ENCODE measurements at places on chromosomes 7 and 10. TPM values are rescaled to one million over a fixed set of nuclear protein-coding genes. Genes with fewer than 3 reads are reported as not detected.
A peak's percentile ranks its signal among the peaks of the same experiment; 100 is the strongest.

PHYHIPL gene
- 2.1 TPM for total RNA-seq

FAM25C gene
- total RNA-seq, result not detected

SORBS1 gene
- total RNA-seq, result 35.9 TPM

CCDC3 gene
- total RNA-seq, result 5.2 TPM

UNC5B gene
- total RNA-seq, result 31.2 TPM

RADIL gene
- 9.8 TPM for total RNA-seq

DNA sequence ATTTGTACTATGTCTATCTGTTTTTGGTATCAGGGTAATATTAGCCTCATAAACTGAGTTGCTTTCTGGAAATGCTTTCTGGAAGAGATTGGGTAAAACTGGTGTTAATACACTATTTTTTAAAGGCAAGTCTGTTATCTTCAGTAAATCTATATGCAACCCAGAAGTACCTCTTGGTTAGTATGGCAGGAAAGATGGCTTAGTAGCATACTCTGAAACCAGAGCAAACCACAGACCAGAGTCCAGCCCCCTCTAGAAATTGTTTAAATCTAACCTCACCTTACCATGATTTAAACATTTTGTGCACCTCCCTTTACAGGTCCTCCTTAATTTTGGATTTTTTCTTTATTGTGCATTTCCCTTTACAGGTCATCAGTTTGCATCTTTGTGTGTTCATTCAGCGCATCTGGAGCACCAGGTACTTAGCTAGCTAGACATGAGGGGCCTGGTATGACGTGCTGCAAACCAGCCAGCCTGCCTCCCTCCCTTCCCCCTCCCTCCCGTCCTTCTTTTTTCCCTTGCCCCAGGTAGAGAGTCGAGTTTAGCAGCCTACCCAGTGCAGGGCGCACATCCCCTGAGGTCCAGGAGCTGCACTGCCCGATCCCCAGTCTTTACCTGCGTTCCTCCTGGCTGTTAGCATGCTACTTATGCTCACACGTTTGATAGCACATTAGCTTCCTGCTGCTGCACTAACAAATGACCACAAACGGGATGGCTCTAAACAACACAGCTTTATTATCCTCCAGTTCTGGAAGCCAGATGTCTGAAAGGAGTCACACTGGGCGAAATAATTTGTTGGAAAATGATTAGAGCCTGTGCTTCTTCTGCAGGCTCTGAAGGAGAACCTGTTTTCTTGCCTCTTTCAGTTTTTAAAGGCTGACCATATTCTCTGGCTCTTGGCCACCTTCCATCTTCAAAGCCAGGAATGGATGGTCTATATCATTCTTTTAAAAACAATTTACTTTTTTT is 299.9 kb upstream of the HABP2 start:
- DNase-seq, result no peak

DNA sequence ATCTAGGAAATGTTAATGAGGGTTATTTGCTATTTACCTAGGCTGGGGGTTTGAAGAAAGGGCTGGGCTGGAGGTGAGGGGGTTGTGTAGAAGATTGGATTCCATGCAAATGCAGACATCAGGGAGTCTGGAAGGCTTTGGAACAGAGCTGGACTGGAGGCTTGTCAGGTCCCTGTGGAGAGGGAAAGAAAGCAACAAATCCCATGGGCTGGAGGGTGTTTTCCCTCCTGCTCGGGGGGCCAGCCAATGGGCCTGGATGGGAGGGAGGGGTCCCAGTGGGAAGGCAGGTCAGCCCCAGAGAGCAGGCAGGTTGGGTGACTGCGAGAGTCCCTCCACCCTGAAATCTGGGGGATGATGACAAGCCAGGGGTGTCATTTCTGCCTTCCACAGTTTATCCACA is 431.8 kb downstream of the RPS24 start:
- DNase-seq, result no peak

- DNase-seq, result peak; percentile 78
Measured at GRCh38 chr7:155003376-155004214, 671 bp upstream of the PAXIP1 start.

DNA sequence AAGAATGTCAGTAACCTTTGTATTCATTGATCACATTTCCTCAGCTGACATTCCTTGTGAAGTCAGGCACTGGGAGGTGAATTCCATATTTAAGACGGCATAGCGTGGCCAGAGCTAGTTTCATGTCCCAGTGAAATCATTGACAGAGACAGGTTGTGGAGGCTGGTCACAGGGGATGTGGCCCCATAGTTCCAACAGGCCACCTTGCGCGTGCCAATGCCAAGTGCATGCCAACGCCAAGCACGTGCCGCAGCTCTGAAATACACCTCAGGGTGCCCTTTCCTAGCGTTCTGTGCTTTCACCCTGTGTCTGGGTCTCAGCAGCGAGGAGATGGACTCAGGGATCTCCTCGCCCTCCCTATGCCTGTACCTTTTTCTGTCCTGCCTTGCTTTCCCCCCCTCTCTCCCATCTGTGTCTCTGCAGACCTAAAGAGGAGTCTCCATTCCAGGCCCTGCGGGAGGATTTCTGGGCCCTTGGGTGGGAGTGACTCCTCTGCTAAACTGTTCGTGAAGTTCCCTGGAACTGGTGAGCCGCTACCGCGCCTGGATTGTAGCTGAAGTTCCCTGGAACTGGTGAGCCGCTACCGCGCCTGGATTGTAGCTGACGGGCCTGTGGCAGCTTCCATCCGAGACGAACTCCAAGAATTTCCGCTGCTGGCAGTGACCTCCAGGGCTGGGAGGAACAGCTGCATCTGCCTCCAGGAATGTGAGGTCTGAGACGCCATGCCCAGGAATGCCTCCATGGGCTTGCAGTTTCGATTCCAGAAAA is 19.7 kb downstream of the AQP1 start:
- DNase-seq, result peak; percentile 42

DNA sequence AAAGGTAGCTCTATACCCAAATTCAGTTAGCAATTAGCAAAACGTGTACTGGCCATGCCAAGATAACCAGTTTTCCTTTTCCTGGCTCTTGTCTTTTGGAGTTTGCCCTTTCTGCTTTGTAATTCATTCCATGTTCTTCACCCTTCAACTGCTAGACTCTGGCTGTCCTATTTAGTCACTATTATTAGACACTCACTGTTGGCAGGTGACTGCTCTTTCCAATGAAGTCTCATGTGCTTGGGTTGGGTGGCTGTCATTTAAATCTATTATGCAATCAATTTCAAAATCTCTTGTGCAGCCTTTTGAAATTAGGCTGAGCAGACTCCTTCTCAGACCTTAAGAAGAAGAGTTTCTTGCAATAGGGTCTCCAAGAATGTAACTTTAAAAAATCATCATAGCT is 266.5 kb downstream of the GPR158 start:
- DNase-seq, result no peak

- DNase-seq, result no peak
Measured at GRCh38 chr10:122220736-122221135, 50.4 kb upstream of the BTBD16 start.

- DNase-seq, result no peak
Measured at GRCh38 chr10:93799155-93799708, 41.5 kb downstream of the LGI1 start.

GRCh38 chr7:67346126-67346525 is 349.5 kb downstream of the TYW1 start:
- DNase-seq, result no peak

GRCh38 chr7:23017309-23017708 is 3.4 kb upstream of the HYCC1 start:
- DNase-seq, result no peak

DNA sequence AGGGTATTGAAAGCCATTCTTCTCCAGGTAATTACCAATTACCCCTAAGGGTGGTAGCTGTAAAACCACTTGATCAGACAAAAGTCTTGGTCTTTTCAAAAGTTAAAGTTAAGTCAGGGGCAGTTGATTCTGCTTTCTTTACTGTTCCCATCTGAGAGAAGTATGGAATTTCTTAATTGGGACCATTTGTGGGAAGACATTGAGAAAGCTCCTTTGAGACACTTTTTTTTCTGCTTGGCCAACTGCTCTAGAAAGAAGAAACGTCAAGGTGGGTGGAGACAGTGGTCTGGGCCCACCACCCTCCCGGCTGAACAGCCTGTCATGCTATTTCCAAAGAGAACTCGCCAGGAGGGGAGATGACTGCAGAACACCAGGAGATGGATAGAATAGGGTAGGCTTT is 45.3 kb downstream of the WNT2 start:
- DNase-seq, result no peak

GRCh38 chr7:102473271-102473991 is 5.3 kb downstream of the POLR2J start:
- no peak for DNase-seq

DNA sequence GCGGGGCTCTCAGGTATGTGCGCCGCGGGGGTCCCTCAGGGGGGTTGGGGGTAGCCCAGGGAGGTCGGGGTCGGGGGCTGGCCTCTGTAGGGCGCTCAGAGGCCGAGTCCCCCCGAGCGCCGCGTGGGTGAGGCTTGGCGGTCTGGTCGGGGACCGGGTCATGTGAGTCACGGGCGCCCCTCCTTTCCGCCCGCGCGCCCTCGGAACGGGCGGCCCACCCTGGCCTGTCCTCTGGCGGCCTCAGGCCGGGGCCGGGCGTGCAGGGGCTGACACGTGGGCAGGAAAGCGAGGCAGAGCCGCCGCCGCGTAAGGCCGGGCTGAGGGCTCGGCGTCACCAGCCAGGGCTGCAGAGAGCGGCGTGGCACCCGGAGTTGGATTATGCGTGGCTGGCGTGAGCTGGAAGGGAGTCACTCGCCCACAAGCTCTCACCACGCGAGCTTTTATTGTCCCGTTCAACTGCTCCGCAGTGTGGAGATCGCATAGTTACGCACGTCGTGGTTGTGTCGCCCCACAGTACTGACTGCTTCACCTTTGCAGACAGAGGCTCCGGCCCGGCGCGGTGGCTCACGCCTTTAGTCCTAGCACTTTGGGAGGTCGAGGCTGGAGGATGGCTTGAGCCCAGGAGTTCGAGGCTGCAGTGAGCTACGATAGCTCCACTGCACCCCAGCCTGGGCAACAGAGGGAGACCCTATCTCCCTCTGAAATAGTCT is 385 bp downstream of the SHLD2 start:
- peak; percentile 69 for DNase-seq

- DNase-seq, result peak; percentile 66
Measured at GRCh38 chr10:122132331-122132755, 138.8 kb upstream of the BTBD16 start.

- no peak for DNase-seq
Measured at GRCh38 chr10:66204838-66205237, 721.0 kb upstream of the LRRTM3 start.

DNA sequence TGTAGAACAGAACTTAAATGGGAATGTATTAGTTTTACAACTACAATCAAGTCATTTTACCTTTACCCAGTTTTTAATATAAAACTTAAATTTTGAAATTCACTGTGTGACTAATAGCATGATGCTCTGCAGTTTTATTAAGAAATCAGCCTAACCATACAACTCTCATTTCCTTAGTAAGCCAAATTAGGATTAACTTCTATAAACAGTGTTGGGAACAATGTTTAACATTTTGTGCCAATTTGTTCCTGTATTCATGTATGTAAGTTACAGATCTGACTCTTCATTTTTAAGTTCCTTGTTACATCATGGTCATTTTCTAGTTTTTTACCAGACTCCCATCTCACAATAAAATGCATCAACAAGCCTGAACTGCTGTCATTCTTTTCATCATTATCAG is 209.8 kb downstream of the ZEB1 start:
- DNase-seq, result no peak

GRCh38 chr7:34048445-34048844 is 143.1 kb downstream of the BMPER start:
- no peak for DNase-seq

- peak; percentile 91 for DNase-seq
Measured at GRCh38 chr7:65307651-65308299, 65.9 kb upstream of the ZNF92 start.

Data from GM23338 (cell line).